ENCODE measurements at places on chromosomes 1 and 21. TPM values are rescaled to one million over a fixed set of nuclear protein-coding genes. Genes with fewer than 3 reads are reported as not detected.

GRCh38 chr1:162627662-162628296 is 4.5 kb upstream of the DDR2 start:
- no peaks in the 10 kb centered on the region for H3K36me3 ChIP-seq
- no peak overlapping the region for H3K27ac ChIP-seq
- H3K27me3 ChIP-seq, result no peaks in the 10 kb centered on the region

GRCh38 chr1:207156095-207156494 is 52.1 kb downstream of the C4BPA start:
- H3K4me3 ChIP-seq, result no peak overlapping the region
- no peak for DNase-seq
- no peak overlapping the region for H3K27ac ChIP-seq
- H3K36me3 ChIP-seq, result no peaks in the 10 kb centered on the region
- H3K27me3 ChIP-seq, result no peaks in the 10 kb centered on the region

DNA sequence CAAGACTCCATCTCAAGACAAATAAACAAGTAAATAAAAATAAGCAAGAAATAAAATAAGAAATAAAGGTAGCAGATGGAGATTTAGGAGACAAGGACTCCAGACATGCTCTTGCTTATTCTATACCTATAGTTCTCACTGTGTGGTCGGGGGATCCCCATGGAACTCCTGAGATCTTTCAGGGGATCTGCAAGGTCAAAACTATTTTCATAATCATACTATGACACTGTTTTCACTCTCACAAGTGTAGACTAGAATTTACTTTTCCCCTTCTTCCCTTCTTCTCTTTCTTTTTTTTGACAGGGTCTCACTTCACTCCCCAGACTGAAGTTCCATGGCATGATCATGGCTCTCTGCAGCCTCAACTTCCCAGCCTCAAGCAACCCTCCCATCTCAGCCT is 29.8 kb upstream of the NLRP3 start:
- no peak overlapping the region for H3K27ac ChIP-seq
- no peaks in the 10 kb centered on the region for H3K4me1 ChIP-seq
- no peak for DNase-seq
- H3K27me3 ChIP-seq, result no peaks in the 10 kb centered on the region

- no peak for DNase-seq
- no peak overlapping the region for H3K27ac ChIP-seq
- no peaks in the 10 kb centered on the region for H3K4me1 ChIP-seq
- no peaks in the 10 kb centered on the region for H3K36me3 ChIP-seq
- no peak overlapping the region for H3K4me3 ChIP-seq
- H3K27me3 ChIP-seq, result no peaks in the 10 kb centered on the region
Measured at GRCh38 chr1:79549201-79549600, 542.7 kb upstream of the ADGRL4 start.

DNA sequence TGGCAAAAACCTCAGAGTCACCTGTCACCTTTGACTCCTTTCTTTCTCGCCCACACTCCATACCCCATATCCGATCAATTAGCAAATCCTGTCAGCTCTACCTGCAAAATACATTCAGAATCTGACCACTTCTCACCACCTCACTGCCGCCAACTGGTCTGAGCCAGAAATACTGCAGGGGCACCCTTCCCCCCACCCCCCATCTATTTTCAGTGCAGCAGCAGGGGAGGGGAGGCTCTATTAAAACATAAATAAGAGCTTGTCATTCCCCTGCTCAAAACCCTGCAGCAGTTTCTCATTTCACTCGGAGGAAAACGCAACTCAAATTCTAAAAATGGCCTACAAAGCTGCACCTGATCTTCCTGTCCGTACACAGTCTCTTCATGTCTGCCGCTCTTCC is 3.9 kb downstream of the PKLR start:
- DNase-seq, result no peak
- no peak overlapping the region for H3K27ac ChIP-seq
- no peak overlapping the region for H3K4me3 ChIP-seq
- H3K4me1 ChIP-seq, result no peaks in the 10 kb centered on the region
- H3K27me3 ChIP-seq, result peaks cover 20% of the 10 kb centered on the region
- no peaks in the 10 kb centered on the region for H3K36me3 ChIP-seq

- H3K36me3 ChIP-seq, result no peaks in the 10 kb centered on the region
- H3K4me3 ChIP-seq, result no peak overlapping the region
- no peak for DNase-seq
- H3K27ac ChIP-seq, result no peak overlapping the region
- peaks cover 11% of the 10 kb centered on the region for H3K4me1 ChIP-seq
- H3K27me3 ChIP-seq, result no peaks in the 10 kb centered on the region
Measured at GRCh38 chr1:221863635-221864034, 121.7 kb upstream of the DUSP10 start.

- no peak overlapping the region for H3K4me3 ChIP-seq
- no peaks in the 10 kb centered on the region for H3K36me3 ChIP-seq
- DNase-seq, result no peak
Measured at GRCh38 chr1:109307274-109308021, 637 bp upstream of the MYBPHL start.

GRCh38 chr1:168843401-168843800 is 114.4 kb upstream of the DPT start:
- DNase-seq, result no peak
- no peaks in the 10 kb centered on the region for H3K27me3 ChIP-seq
- no peak overlapping the region for H3K27ac ChIP-seq

GRCh38 chr1:187680823-187681222 is 852.1 kb downstream of the PLA2G4A start:
- no peaks in the 10 kb centered on the region for H3K36me3 ChIP-seq
- no peaks in the 10 kb centered on the region for H3K4me1 ChIP-seq
- no peaks in the 10 kb centered on the region for H3K27me3 ChIP-seq
- no peak overlapping the region for H3K27ac ChIP-seq
- H3K4me3 ChIP-seq, result no peak overlapping the region

GRCh38 chr1:27154469-27154990 is 395 bp downstream of the SLC9A1 start:
- no peaks in the 10 kb centered on the region for H3K27me3 ChIP-seq
- DNase-seq, result no peak
- peak overlapping the region; percentile 25 for H3K27ac ChIP-seq
- H3K4me1 ChIP-seq, result peaks cover 29% of the 10 kb centered on the region
- H3K36me3 ChIP-seq, result no peaks in the 10 kb centered on the region
- H3K4me3 ChIP-seq, result peak overlapping the region; percentile 58

DNA sequence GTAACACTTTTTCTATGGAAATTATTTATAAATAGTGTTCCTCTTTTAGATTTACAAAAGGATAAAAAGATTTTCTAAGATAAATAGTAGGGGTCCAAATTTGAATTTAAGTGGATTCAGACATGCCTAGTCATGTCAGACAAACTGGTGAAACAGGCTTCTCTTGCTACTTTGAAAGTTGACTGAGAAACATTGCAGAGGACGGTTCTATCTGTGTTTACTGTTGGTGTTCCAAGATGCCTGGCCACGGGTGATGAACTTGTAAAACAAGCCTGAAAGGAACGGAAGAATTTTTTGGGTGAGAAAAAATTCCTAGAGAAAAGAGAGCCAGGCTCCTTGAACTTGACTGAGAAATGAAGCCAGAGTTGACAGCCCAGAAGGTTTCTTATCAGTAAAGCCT is 2.2 kb downstream of the KRTAP19-1 start:
- H3K4me1 ChIP-seq, result no peaks in the 10 kb centered on the region
- H3K36me3 ChIP-seq, result no peaks in the 10 kb centered on the region
- no peaks in the 10 kb centered on the region for H3K27me3 ChIP-seq
- H3K4me3 ChIP-seq, result no peak overlapping the region

GRCh38 chr21:31897311-31897710 is 24.5 kb downstream of the HUNK start:
- peaks cover 58% of the 10 kb centered on the region for H3K4me1 ChIP-seq
- peaks cover 12% of the 10 kb centered on the region for H3K36me3 ChIP-seq
- H3K4me3 ChIP-seq, result no peak overlapping the region
- H3K27me3 ChIP-seq, result no peaks in the 10 kb centered on the region
- no peak for DNase-seq
- H3K27ac ChIP-seq, result peak overlapping the region; percentile 50

GRCh38 chr1:114468047-114468446 is 43.0 kb downstream of the TRIM33 start:
- H3K4me3 ChIP-seq, result no peak overlapping the region
- DNase-seq, result no peak
- no peak overlapping the region for H3K27ac ChIP-seq
- no peaks in the 10 kb centered on the region for H3K36me3 ChIP-seq
- H3K4me1 ChIP-seq, result no peaks in the 10 kb centered on the region

Gene FOXJ3
- total RNA-seq, result 32.3 TPM

Gene AGO3
- total RNA-seq, result 15.6 TPM

Gene DMBX1
- not detected for total RNA-seq

Measured in SJSA1 (cell line).